ENCODE measurements at places on chromosomes 12 and 14.

- no peak for DNase-seq
These were observed 37.8 kb downstream of the MYO1H start for GRCh38 chr12:109385339-109386058.

DNA sequence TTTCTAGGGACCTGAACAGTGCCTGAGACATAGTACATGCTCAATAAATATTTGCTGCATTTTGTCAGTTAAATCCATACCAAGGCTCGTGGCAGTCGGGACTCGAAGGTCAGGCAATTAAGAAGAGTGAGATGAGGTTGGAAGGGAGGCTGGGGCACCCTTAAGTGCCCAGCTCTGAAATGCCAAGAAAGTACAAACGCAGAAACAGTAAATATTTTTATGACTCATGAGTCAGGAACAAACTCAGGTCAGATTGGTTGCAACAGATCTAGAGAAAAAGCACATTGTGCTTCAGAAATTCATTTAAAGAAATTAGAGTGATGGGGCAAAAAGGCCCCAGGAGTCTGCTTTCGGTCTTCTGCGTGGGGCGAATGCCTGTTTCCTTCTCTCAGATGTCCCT lies 83.0 kb upstream of the FZD10 start:
- no peak for DNase-seq

GRCh38 chr14:36768638-36769337 lies 107.1 kb downstream of the PAX9 start:
- no peak for DNase-seq

GRCh38 chr12:51067771-51068170 lies 15.6 kb downstream of the CSRNP2 start:
- no peak for DNase-seq

DNA sequence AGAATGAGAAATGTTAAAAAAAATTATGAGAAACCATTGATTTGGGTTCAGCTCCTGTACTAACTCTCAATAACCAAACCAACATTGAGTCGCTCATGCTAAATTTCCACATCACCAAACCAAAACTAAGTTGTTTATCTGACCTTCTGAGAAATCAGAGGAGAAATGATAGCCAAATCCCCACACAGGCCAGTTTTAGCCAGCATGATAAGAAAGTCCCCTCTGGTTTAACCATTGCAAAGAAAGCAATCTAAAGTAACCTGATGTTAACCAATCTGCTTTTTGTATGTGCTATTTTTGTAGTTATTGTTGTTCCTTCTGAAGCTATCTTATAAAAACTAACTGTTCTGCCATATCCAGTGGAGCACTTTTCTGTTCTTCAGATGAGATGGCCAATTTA lies 599.7 kb downstream of the SLC16A7 start:
- DNase-seq = no peak

- DNase-seq = no peak
These were observed 113.0 kb downstream of the UNC79 start for GRCh38 chr14:93543766-93544165.

DNA sequence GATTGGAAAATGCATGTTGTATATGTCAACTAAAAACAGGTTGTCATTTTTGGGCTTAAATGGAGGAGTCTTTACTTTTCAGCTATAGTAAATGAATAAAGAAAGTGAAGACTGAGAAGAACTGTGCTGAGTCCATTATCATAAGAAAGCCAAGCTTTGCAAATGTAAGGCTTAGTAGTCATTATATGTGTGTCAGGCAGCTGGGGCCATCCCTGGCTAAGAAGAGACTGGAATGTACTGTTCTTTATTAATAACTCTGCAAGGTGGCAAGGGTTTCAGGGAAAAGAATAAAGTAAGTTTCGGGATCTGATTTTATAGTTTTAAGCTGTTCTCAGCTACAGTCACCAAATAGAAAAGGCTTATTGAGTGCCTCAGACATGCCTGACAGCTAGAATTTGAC lies 48.7 kb downstream of the SRGAP1 start:
- DNase-seq = no peak

GRCh38 chr12:82223426-82223825 lies 134.8 kb downstream of the CCDC59 start:
- DNase-seq = no peak

- DNase-seq = no peak
These were observed at the start of gene IL31 for GRCh38 chr12:122174155-122174845. Gene IL31 (minus strand): TSS chr12:122174221. CDS start chr12:122174172, 49 bp downstream.

GRCh38 chr12:95102916-95103671 lies 29.7 kb upstream of the NR2C1 start:
- no peak for DNase-seq

DNA sequence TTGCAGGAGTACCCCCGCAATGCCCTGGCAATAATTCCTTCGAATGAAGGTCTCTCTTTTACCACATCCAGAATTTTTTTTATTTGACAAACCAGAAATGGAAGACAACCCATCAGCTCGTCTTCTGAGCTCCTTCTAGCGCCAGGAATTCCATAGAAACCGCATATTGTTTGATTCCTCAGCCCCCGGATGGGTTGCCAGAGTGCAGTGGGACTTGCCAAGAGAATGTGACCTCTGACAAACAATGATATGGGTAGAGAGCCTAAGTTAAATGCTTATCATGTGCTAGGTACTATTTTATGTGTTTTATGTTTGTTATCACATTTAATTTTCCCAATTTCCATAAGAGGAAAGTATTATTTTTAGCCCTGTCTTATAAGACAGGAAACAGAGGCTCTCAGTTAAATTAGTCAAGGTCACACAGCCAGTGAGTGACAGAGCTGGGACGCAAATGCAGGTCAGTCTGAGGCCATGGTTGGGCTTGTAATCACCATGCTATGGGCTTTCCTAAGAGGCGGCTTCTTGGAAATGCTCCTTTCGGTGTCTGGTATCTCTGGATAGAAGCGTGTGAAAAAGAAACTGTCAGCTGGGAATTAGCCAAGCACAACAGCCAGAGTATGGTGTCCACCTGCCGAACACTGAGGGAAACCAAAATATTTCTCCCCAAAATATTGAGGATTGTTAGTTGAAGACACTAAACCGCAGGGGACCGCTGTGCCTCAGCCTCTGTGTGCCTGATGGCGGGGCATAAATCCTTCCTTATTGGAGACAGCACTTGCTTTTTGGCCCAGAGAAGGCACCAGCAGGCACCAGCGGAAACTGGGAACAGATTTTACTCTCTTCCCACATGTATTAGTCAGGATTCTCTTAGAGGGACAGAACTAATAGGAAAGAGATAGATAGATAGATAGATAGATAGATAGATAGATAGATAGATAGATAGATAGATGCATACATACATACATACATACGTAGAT lies 29.4 kb upstream of the ETFBKMT start:
- no peak for DNase-seq

DNA sequence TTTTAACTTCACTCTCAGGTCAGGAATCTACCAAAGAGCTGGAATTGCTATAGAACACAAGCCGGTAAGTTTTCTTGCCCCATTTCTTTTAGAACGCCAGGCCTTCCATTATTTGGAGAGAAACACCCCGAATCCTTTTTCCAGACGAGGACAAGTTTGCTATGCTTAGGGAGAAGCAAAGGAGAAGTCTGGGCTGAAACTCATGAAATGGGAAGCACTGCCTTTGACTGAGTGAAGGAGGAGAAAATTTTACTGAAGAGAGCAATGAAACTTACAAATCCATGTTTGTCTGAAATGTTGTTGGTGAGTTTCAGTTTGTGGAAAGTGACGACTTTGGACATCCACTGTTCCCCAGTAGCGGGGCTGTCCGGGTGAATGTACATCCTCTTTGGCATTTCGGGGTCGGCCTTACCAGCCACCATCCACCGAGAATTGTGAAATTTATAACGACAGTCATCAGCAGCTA lies 3.3 kb downstream of the TBX3 start:
- DNase-seq = no peak

DNA sequence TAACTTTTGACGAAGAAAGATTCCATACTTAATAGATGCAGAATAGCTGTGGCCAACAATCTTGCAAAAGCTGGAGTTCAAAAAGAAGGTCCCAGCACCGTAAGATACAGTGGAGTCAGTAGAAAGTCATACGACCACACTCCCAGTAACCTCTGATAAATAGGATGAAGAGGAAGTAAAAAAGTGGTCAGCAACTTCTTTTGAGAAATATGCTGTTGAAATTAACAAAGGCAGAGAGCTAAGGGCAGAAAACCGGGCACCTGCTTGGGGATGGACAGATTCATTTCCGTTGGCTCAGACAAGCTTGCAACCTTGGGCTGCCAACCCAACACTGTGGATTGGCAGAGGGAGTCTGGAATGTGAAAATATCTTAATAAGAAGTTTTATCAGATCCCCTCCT lies 40.0 kb downstream of the BTG1 start:
- DNase-seq = no peak

- DNase-seq = no peak
These were observed 22.2 kb upstream of the CCND2 start for GRCh38 chr12:4251216-4251891.

DNA sequence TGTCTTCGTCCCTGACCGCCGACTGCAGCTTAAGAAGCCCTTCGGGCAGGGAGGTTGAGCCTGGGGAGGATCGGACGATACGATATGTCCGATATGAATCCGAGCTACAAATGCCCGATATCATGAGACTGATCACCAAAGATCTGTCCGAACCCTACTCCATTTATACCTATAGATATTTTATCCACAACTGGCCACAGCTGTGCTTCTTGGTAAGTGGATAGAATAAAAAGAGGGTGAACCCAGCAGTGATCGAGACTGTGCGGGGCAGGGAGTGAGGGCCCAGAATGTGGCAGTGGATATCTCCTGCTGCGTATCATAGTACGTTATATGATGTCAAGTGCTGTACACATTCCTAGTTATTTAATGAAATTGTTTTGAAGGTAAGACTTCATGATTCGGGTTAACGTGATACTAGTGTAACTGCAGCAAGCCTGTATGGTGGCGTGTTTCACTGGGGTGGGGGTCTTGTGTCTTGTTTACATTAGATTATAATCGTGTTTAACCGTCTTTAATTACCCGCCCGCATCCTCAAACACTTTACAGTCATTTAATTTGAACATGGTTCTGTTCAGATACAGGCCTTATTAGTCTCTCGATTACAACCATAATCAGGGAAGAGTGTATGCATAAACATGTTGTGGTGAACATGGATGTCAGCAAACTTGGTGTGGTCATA lies 1.3 kb downstream of the NAA30 start:
- no peak for DNase-seq

GRCh38 chr12:88142610-88142991 lies 494 bp downstream of the TMTC3 start:
- peak; percentile 5 for DNase-seq

GRCh38 chr14:55803873-55804553 lies 224.0 kb downstream of the KTN1 start:
- no peak for DNase-seq

DNA sequence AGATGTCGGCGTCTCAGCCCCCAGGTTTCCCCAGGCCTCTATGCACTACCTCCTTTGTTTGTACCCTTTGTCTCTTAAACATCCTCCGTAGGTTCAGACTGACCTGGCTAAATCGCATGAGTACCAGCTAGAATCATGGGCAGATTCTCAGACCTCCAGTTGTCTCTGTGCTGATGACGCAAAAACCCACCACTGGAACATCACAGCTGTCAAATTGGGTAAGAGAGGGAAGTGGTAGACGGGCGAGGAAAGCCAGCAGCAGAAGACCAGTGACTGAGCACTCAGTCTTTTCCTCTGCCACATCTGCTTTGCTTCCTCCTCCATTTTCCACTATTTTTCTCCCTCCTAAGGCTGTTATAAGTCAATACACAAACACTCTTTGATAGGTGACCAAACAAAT lies 29.7 kb downstream of the A2ML1 start:
- no peak for DNase-seq

- DNase-seq = no peak
These were observed 228.5 kb upstream of the KRR1 start for GRCh38 chr12:75739912-75740311.

GRCh38 chr14:104317492-104317805 lies 179.1 kb downstream of the KIF26A start:
- DNase-seq = no peak

GRCh38 chr12:43112101-43112920 lies 439.7 kb downstream of the ADAMTS20 start:
- DNase-seq = no peak

- DNase-seq = no peak
These were observed 37.8 kb downstream of the ERGIC2 start for GRCh38 chr12:29343022-29343799.

- DNase-seq = no peak
These were observed 3.8 kb upstream of the SMARCC2 start for GRCh38 chr12:56193025-56193578.

GRCh38 chr14:42222924-42223471 lies 616.3 kb downstream of the LRFN5 start:
- DNase-seq = no peak

GRCh38 chr12:132329720-132330548 lies 545 bp upstream of the GALNT9 start:
- no peak for DNase-seq

All from activated T-helper 1 cell treated with anti-CD3 and anti-CD28 coated beads, Interleukin-2, amount 50 U/mL, for 16 hours (primary cell).